Aorta (tissue), 5 donors: ENCODE measurements at places on chromosomes 1 and 21. TPM values are rescaled to one million over a fixed set of nuclear protein-coding genes. Genes with fewer than 3 reads are reported as not detected.

The PLPP3 gene
- total RNA-seq: 112 TPM

The OR6N1 gene
- total RNA-seq: not detected

The LGR6 gene
- 35.6 TPM for total RNA-seq

The FAM151A gene
- not detected for total RNA-seq

The KANK4 gene
- total RNA-seq: 0.66 TPM

The EPRS1 gene
- total RNA-seq: 66.1 TPM

- DNase-seq: no peak
- no peaks in the 10 kb centered on the region for H3K27me3 ChIP-seq
- no peaks in the 10 kb centered on the region for H3K36me3 ChIP-seq
- H3K4me3 ChIP-seq: no peak overlapping the region
Measured at GRCh38 chr1:209689477-209689876, 14.3 kb downstream of the G0S2 start.

DNA sequence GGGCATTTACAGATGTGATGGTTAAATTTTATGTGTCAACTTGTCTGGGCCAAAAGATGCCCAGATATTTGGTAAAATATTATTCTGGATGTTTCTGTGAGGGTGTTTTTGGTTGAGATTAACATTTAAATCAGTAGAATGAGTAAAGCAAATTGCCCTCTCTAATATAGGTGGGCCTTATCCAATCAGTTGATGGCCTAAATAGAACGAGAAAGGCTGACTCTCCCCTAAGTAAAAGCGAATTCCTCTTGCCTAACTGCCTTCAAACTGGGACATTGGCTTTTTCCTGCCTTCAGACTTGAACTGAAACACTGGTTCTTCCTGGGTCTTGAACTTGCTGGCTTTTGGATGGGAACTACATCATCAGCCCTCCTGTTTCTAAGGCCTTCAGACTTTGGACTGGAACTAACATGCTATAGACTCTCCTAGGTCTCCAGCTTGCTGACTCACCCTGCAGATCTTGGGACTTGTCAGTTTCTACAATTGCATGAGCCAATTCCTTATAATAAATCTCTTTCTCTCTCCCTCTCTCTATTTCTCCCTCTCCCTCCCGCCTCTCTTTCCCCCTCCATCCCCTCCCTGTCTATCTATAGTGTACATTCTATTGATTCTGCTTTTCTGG, 10.2 kb upstream of the NAV1 start:
- no peaks in the 10 kb centered on the region for H3K27me3 ChIP-seq
- no peak overlapping the region for H3K27ac ChIP-seq
- H3K4me3 ChIP-seq: no peak overlapping the region
- no peak for DNase-seq

GRCh38 chr1:17045150-17045549, 8.7 kb downstream of the SDHB start:
- no peak overlapping the region for H3K27ac ChIP-seq
- no peak overlapping the region for H3K4me3 ChIP-seq
- no peaks in the 10 kb centered on the region for H3K4me1 ChIP-seq
- DNase-seq: no peak
- H3K36me3 ChIP-seq: peaks cover 4% of the 10 kb centered on the region

GRCh38 chr1:226335661-226336060, 26.7 kb upstream of the LIN9 start:
- no peaks in the 10 kb centered on the region for H3K36me3 ChIP-seq
- no peaks in the 10 kb centered on the region for H3K4me1 ChIP-seq
- DNase-seq: no peak
- H3K27ac ChIP-seq: no peak overlapping the region

DNA sequence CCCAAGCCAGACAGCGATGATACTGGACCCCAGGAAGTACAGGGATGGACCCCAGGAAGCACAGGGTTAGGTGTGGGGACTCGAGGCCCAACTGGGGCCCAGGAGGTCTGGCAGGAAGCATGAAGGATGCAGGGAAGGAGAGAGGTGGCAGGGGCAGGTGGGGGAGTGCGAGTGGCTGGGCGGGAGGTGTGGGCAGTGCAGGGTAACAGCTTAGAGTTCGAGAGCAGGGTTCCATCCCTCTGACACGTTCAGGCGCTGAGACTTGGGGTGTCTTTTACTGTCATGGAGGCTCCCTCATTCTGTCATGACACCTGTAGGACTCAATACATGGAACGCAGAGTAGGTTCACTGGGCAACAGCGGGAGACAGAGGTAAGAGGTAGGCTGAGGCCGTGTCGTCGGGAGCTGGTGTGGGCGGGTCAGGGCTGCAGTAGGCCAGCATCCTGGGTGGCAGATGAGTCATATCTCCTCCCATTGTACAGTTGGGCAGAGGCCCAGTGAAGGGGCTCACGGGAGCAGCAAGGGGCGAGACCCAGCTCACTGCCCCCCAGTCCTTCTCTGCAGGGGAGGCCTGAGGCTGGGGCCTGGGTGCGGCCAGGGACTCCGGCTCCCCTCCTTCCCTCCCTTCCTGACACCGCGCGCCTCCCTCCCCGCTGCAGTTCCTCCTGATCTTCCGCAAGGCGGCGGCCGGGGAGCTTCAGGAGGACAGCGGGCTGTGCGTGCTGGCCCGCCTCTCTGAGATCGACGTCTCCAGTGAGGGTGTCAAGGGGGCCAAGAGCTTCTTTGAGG, 11.6 kb upstream of the CTRC start:
- no peak overlapping the region for H3K4me3 ChIP-seq
- H3K27ac ChIP-seq: no peak overlapping the region
- no peaks in the 10 kb centered on the region for H3K27me3 ChIP-seq

DNA sequence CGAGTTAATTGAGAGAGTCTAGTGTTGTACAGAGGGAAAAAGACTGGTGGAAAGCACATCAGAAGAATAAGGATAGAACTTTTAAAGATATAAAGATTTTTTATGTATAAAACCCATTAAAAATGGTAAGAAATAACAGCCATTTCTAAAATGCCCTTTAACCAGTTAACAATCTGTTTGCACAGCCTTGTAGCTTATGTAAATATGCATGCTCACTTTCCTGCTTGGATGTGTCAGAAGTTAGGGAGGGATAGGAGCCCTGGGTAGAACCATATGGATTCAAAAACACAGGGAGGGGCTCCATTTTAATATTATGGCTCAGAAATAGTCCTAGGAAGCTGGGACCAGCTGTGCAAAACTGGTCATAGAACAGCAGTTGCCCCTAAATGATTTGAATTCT, 4.5 kb upstream of the EDEM3 start:
- peaks cover 1% of the 10 kb centered on the region for H3K4me1 ChIP-seq
- DNase-seq: no peak
- no peak overlapping the region for H3K27ac ChIP-seq
- H3K4me3 ChIP-seq: no peak overlapping the region

DNA sequence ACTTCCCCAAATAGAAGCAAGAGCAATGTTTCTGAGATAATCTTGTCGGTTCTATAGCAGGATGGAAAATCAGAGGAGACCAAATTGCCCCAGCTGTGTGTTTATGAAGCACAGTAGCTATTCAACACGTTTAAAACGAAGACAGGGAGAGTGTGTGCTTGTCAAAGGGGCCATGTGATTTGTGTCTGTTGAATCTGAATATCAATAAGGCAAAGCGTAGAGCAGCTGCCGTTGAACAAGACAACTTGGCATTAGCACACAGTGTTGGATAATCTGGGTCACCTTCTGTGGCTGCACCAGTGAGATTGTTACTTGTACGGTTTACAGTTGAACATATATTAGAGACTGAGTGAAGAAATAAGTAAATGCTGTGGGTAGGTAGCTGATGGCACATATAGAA, 1.0 kb downstream of the CRB1 start:
- no peak overlapping the region for H3K27ac ChIP-seq
- no peak for DNase-seq
- H3K4me3 ChIP-seq: no peak overlapping the region
- no peaks in the 10 kb centered on the region for H3K4me1 ChIP-seq
- no peaks in the 10 kb centered on the region for H3K27me3 ChIP-seq
- no peaks in the 10 kb centered on the region for H3K36me3 ChIP-seq

DNA sequence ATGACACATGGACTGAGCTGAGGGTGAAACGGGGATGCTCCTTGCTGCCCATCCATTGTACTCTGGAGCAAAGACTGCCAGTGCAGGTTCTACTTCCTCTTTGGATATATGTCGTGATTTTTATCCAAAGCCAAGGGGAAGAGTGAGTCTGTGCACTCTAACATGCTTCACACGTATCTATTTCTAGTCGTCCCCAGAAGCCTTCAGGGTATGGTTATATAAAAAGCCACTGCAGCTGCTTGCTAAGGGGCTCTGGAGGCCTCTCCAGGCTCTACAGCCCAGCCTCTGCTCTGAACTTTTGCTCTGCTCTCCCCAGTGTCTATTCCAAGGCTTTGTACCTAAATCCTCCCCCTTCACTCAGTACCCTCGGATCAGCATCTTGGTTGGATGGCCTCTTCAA, 20.1 kb downstream of the PAFAH2 start:
- no peak overlapping the region for H3K4me3 ChIP-seq
- no peaks in the 10 kb centered on the region for H3K4me1 ChIP-seq
- H3K36me3 ChIP-seq: peaks cover 4% of the 10 kb centered on the region
- DNase-seq: no peak
- H3K27me3 ChIP-seq: no peaks in the 10 kb centered on the region

DNA sequence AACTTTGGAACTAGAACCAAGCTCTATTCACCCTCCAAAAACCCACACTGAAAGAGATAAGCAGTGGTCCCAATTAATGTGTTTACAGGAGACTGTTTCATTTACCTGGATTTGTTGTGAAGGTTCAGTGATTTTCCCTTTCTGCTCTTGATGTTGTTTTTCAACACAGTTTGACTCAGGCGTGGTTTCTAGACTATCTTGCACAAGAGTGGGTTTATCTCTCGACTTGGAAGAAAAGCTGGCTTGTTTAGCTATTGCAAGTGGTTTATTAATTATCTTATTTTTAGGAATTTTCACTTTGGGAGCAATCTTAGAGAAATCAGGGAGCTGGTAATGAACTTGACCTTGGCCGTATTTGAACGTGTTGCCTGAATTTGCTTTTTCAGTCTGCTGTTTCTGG, 5.3 kb downstream of the AKNAD1 start:
- H3K36me3 ChIP-seq: no peaks in the 10 kb centered on the region
- H3K4me1 ChIP-seq: no peaks in the 10 kb centered on the region
- no peak for DNase-seq
- H3K4me3 ChIP-seq: no peak overlapping the region

DNA sequence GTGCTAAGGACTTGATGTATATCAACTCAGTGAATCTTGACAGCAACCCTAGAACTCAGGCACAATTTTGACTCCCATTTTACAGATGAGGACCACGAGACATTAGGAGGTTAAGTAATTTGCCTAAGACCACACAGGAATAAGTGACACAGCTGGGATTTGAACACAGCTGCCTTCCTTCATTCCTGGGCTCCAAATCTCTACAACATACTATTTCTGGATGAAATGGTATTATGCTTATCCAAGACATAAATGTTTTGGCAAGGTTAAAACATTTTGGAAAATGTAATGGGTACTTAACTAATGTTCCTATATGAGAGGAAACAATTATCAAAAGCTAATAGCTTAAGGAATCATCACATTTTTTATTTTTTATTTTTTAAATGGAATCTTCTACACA, 4.8 kb downstream of the CLDN8 start:
- H3K4me1 ChIP-seq: no peaks in the 10 kb centered on the region
- H3K4me3 ChIP-seq: no peak overlapping the region
- H3K27me3 ChIP-seq: no peaks in the 10 kb centered on the region
- no peaks in the 10 kb centered on the region for H3K36me3 ChIP-seq
- no peak for DNase-seq
